SW480 (cell line): ENCODE measurements at places on chromosomes 11 and 22.

DNA sequence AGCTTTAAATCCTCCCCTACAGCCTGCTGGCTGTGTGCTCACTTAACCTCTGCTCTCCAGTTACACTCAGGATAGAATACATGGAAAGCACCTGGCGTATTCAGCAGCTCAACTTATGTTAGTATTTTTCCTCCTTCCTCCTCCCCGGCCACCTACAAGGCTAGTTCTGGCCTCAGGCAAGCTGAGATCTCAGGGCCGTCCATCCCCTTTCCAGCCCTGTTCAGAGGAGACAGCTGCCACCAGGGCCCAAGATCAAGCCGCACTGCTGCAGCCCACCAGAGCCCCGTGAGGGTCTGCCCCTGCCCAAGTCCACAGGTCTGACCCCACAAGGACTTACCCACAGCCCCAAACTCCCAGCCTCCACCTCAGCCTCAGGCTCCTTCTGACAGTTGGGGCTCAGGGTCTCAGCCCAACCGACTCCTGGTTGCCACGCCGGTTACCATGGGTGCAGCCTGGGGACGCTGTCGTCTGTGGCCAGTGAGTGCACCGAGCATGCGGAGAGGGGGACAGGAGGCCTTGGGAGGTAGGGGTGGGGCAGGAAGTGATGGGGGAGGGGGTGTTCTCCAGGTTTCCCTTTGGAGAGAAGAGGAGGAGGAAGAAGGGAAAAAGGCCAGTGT is at the start of gene C11orf16:
C11orf16 (minus strand) TSS at position 384 of the 617 bp plus-strand sequence. CDS start 639 bp downstream, outside the sequence.
- DNase-seq = no peak

DNA sequence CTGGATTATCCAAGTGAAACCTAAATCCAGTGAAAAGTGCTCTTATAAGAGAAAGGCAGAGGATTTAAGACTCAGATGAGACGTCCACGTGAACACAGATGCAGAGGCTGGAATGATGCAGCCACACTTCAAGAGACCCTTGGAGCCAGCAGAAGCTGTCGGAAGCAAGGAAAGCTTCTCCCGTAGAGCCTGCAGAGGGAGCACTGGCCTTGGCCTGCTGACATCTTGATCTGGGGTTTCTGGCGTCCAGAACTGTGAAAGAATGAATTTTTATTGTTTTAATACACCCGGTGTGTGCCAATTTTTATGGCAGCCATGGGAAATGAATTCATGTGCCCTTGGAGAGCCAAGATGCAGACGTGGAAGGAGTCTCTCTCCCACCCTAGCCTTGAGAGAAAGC is 407.0 kb upstream of the B3GAT1 start:
- DNase-seq = no peak

- peak; percentile 88 for DNase-seq
Measured at GRCh38 chr11:36362902-36363301, 66.8 kb downstream of the PRR5L start.

- DNase-seq = no peak
Measured at GRCh38 chr11:10457901-10458300, 2.8 kb downstream of the AMPD3 start.

GRCh38 chr11:116062129-116062489 is 557.9 kb upstream of the CADM1 start:
- no peak for DNase-seq

- no peak for DNase-seq
Measured at GRCh38 chr22:34866495-34867131, 199.3 kb upstream of the ISX start.

DNA sequence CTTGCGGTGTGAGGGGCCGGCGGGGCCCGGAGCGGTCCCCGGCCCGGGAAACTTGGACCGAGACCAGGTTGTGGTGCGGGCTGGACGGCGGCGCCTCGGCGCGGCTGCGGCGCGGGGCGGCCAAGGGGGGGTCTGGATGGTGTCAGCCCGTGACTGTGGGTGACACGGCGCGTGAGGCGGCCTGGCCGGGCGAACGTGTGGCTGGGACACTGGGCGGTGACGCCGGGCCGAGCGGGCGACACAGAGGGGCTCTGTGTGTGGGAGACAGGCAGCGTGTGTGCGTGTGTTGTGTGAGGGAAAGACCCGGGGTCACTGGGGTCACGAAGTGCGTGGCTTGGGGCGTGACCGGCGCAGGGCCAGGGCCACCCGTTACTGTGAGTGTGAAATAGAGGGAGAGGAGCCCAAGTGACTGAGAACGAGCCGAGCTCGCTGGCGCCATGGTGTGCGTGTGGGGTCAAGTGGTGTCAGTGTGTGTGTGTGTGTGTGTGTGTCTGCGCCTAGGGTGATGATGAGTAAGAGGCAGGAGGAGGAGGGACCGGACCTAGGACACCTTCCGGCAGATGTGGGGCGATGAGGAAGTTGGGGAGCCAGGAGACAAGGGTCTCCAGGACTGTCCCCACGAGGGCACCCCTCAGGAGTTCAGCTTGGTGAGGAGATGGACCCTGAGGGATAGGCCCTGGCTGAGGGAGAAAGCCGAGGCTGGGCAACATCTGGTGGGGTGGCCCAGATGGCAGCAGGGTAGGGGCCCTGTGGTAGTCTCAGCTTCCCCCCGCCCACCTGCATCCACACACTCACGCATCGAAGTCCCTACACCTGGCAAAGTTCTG is 817 bp downstream of the RELT start:
- DNase-seq = peak; percentile 85
